Stimulated activated CD8-positive, alpha-beta memory T cell treated with anti-CD3 and anti-CD28 coated beads, Interleukin-12 subunit alpha, Interleukin-12 subunit beta, amount 100 ng/mL, for 1 hour (primary cell): ENCODE measurements at places on chromosomes 16 and 17.

DNA sequence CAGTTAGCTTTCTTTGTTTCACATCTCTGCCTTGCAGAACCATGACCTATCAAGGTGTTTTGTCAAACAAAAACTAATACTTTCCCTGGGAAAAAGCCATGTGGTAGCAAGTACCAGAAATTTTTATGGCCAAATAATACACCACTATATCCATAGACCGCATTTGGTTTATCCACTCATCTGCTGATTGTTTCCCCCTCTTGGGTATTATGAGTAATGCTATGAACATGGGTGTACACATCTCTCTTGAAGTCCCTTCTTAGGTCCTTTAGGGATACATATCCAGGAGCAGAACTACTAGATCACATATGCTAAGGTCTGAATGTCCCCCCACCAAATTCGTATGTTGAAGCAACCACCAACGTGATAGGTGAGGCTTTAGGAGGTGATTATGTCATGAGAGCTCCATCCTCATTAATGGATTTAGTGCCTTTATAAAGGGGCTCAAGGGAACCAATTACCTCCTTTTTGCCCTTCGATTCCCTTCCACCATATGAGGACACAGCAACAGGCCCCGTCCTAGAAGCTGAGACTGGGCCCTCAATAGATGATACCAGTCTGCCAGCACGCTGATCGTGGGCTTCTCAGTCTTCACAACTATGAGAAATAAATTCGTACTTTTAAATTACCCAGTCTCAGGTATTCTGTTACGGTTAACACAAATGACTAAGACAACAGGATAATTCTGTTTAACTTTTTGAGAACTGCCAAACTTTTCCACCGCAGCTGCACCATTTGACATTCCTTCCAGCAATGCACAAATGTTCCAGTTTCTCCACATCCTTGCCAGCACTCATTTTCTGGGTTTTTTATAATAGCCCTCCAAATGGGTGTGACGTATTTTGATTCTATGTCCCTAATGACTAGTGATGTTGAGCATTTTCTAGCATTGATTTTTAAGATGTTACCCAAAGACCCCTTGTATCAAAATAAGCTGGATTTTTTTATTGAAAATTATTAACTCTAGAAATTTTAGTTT, 30.0 kb downstream of the SIAH1 start:
- DNase-seq: no peak

DNA sequence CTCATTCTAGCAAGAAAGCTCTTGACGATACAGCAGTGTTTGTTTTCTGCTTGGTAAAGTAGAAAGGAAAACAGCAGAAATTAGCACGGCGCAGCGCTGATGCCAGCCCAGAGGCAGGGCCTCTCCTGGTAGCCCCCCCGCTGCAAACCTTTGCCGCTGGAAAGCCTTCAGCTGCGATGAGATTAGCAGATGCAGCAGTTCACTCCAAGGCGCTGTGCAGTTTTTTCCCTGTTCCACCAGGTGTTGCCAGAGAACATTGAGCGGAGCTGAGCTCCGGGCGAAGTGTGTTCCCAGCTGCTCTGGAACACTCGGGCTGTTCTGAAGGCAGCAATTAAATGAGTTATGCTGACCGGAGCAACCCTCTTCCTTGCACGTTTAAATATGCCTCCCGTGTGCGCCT, 72.5 kb downstream of the RBFOX1 start:
- no peak for DNase-seq

- no peak for DNase-seq
Measured at GRCh38 chr16:84459533-84459894, 44.9 kb downstream of the MEAK7 start.

- no peak for DNase-seq
Measured at GRCh38 chr16:67248401-67249177, at the start of gene SLC9A5. TSS of gene SLC9A5 (plus strand) at chr16:67248979. CDS start at chr16:67249015, 36 bp downstream.

DNA sequence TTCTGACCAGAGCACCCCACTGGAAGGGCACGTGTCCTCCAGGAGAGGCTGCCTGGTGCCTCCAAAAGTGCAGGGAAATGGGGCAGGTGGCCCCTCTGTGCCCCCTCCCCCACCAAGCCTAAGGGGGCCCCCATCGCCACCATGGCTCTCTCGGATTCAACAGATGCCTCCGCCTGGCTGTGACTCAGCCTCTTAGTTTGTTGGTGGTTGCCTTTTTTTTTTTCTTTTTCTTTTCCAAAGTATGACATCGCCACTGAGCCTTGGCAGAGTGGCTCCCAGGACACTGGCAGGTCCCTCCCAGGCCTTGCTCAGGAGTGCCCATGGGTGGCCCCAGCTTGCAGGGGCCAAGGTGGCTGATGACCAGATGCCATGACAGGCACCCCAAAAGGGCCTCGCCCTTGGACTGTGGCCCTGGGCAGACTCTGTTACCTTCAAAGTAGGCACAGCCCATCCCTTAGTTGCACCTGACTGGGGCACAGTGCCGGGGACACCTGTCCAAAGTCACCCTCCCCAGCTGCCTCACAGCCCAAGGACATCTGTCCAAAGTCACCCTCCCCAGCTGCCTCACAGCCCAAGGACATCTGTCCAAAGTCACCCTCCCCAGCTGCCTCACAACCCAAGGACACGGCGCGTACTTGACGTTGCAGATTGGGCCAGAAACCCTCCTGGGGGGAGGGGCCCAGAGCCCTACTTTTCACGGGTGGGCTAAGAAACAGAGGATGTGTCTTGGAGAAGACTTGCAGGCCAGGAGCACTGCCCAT, 29.6 kb downstream of the NPTX1 start:
- no peak for DNase-seq

DNA sequence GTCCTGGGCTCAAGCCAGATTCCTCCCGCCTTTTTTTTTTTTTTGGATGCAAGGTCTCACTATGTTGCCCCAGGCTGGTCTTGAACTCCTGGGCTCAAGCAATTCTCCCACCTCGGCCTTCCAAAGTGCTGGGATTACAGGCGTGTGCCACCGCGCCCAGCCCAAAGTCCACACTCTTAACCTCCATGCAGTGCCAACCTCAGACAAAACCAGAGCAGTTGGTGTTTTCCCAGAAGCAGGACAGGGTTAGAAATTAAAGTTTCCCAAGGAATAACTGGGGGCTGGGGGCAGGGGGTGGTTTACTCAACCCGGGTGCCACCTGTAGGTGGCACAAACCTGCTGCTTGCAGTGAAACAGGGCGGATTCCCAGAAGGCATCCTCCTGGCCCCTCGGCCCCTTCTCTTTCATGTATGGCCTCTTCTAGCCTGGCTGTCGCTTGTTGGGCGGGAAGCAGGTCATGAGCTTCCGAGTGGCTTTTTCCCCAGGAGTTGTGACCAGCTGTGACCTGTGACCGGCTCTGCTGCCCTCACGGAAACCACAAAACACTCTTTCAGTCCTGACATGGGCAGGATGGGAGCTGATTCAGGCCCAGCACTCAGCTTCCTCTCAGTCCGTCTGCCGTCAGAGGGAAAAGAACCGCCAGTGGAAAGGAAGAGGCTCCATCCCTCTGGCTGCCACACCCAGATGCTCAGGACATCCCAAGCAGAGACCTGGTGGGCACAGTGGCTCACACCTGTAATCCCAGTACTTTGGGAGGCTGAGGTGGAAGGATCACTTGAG, 25.6 kb upstream of the USP7 start:
- no peak for DNase-seq

DNA sequence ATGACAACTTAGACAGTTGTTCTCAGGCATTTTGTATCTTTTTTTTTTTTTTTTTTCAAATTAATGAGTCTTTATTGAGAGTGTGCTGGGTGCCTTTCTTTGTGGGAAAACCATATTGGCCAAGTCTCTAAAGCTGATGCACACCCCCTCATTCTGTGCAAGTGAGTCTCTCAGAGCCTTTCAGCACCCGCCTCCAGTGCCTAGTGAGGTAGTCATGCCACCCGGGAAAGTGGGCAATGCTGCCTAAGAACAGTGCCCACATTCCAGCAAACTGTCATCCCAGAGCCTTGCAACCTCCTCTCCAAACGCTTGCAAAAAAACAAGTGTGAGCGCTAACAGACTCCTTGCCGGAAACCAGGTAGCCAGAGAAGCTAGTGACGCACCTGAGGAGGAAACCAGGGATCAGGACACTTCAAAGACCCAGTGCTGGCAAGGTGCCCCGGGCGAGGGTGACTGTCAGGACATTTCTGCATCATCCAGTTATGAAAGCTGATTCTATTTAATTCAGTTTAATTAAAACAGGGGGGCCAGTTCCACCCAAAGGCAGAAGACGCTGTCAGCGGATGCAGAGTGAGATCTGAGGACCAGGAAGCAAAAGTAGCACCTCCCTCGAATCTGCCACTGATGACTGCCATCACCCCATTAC, 34.9 kb downstream of the SMARCE1 start:
- DNase-seq: no peak

- no peak for DNase-seq
Measured at GRCh38 chr16:74893541-74893940, 91.4 kb downstream of the WDR59 start.

DNA sequence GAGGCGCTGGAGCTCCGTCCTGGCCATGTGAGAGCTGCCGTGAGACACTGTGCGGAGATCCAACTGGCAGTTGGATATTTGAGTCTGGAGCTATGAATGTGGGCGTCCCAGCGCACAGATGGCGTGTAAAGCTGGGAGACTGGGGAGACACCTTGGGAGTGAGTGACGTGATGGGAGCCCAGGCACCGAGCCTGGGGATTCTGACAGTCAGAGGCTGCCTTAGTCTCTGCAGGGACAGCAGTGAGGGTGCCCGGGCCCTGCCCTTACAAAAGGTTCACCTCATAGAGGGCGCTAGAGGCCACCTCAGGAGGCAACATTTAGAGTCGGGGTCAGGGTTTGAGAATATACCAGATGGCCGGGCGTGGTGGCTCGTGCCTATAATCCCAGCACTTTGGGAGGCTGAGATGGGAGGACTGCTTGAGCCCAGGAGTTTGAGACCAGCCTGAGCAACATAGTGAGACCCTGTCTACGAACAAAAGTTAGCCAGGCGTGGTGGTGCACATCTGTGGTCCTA, 194.1 kb upstream of the GSE1 start:
- DNase-seq: no peak

- DNase-seq: no peak
Measured at GRCh38 chr16:77993111-77993985, 29.0 kb upstream of the CLEC3A start.

DNA sequence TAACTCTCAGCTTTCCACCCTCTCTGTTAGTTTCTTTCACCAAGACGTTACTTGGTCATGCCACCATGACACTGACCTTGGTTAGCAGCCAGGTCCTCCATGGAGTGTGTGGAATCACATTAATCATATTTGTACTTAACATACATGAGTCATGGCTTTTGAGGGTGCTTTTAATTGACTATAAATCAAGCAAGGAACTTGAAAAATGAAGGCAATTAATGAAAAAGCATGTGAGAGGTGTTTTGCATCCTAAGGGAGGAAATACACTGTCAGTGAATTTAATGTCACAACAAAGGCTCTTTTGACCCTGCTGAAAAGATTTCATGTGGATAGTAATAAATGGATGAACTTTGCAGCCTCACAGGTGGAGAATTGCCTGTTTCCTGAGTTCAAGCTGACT, 240.7 kb downstream of the CDH13 start:
- no peak for DNase-seq

DNA sequence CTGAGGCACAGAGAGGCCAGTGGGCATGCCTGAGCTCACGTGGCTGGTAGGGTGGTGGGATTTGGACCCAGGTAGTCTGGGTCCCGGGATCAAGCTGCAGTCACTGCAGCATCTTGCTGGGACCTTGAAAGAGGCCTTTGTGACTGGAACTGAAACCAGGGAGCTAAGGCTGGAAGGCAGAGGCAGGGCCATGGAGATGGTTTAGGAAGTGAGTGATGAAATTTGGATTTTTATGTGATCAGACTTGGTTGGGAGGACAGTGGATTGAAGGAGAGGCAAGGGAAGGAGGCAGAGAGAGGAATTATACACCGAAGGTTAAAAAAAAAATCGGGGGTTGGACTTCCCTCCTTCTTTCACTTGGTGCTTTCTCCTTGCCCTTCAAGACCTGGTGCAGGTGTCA, 255.4 kb upstream of the CACNG5 start:
- DNase-seq: no peak

GRCh38 chr17:66337866-66338485, 35.6 kb downstream of the PRKCA start:
- no peak for DNase-seq

GRCh38 chr17:32689348-32689747, 187.6 kb downstream of the MYO1D start:
- DNase-seq: no peak

DNA sequence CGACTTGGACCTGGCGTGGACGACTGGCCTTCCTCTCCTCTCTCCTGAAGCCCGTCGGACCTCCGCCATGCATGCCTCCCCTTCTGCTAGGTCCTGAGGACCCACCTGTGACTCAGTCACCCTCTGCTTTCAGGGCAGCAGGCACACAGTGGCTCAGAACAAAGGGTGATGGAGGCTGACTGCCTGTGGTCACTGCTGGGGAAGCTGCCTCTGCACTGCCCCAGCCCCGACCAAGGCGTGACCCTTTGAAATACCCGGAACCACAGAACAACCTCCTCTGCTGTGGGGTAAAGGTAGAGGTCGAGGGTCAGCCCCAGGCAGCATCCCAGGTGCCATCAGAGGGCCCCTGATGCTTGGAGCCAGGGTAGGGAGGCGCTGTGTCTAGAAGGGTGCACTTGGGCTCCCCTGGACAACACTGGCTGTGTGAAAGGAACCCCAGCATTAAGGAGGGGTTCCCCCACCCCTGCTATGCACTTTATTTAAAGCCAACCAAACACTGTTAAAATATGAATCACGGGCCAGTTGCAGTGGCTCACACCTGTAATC, 12.5 kb upstream of the SLC4A1 start:
- DNase-seq: no peak

- no peak for DNase-seq
Measured at GRCh38 chr17:56023851-56024250, 129.4 kb upstream of the ANKFN1 start.

DNA sequence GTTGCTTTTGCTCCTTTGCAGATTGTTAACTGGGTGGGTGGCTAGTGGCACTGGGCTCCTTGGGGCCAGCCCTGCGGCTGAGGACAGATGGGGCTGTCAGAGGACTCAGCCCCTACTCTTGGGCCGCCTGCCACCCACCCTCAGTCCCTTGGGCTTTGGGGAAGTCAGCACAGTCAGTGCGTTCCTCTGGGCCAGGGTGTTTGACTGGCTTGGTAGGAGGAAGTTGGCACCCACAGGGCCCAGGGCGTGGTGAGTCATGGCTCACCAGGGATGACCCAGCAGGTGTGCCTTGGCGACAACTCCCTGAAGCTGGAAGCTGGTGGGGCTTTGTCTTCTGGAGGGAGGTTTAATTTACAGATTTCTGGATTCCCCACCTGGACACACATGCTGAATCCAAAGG, 32.4 kb downstream of the HAPSTR1 start:
- DNase-seq: no peak
